Karpas-422 (cell line): ENCODE measurements at places on chromosomes 12 and 14. TPM values are rescaled to one million over a fixed set of nuclear protein-coding genes. Genes with fewer than 3 reads are reported as not detected.
A peak's percentile ranks its signal among the peaks of the same experiment; 100 is the strongest.

DNA sequence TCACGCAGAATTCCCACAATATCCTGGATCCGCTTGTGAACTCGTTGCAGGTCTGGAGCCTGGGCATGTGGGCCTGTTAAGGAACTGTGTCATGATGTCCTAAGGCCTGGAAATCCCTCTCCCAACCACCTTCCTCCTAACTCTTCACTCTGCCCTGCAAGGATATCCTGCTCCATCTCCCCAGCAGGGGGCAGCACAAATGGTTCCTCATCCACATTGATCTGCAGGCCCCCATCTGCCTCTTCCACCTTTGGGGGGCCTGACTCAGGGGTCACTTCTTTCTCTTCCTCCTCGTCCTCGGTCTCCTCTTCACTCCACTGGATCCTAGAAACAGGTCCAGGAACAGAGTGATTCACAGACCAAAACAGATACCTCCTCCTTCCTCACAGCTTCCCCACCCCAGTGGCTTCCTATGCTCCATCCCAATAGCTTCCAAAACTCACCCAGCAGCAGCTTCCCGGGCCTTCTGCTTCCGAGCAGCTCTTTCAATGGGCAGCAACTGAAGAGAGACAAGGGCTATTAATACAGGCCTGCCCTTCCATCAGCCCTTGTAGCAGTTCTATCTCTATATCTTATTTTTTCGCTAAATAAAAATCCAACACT, 4.5 kb downstream of the NOP2 start:
- H3K27me3 ChIP-seq = no peaks in the 10 kb centered on the region
- H3K27ac ChIP-seq = no peak overlapping the region

GRCh38 chr12:112234303-112234702, 108.9 kb downstream of the TRAFD1 start:
- H3K27ac ChIP-seq = no peak overlapping the region
- H3K27me3 ChIP-seq = no peaks in the 10 kb centered on the region
- H3K36me3 ChIP-seq = no peaks in the 10 kb centered on the region; the same call in 1 of the 2 replicates
- no peak for DNase-seq

DNA sequence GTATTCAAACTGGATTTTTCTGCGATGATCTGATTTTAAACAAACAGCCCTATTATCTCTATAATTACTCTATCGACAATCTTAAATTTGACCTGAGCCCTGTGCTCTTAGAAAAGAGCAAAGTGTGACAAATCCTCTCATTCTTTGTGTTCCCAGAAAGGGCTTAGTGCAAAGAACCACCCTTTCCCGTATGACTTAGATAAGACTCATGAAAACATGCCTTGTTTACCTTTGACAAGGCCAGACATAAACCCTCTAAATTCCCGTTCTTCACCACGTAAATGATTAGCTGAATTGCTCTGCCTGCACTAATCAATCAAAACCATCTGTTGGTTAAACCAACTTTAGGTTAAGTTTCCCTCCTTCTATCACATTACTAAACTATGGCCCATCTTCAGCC, 285.7 kb upstream of the SEL1L start:
- H3K4me3 ChIP-seq = no peak overlapping the region
- H3K27ac ChIP-seq = no peak overlapping the region
- no peaks in the 10 kb centered on the region for H3K4me1 ChIP-seq
- no peak for DNase-seq

- H3K36me3 ChIP-seq = no peaks in the 10 kb centered on the region
- no peaks in the 10 kb centered on the region for H3K4me1 ChIP-seq
- H3K4me3 ChIP-seq = no peak overlapping the region
- no peak for DNase-seq
Observed at GRCh38 chr12:111238075-111238734, 130.7 kb downstream of the PHETA1 start.

- no peaks in the 10 kb centered on the region for H3K27me3 ChIP-seq
- no peak overlapping the region for H3K27ac ChIP-seq
- H3K4me1 ChIP-seq = no peaks in the 10 kb centered on the region
- peak; percentile 49 for DNase-seq
- no peak overlapping the region for H3K4me3 ChIP-seq
- H3K36me3 ChIP-seq = no peaks in the 10 kb centered on the region
Observed at GRCh38 chr12:46131732-46132469, 136.9 kb downstream of the SLC38A1 start.

GRCh38 chr12:64612843-64613242, 2.5 kb downstream of the RASSF3 start:
- no peaks in the 10 kb centered on the region for H3K27me3 ChIP-seq
- H3K4me1 ChIP-seq = peaks cover 75% of the 10 kb centered on the region
- H3K4me3 ChIP-seq = peak overlapping the region; percentile 99
- peaks cover 22% of the 10 kb centered on the region; the same call in 1 of the 2 replicates for H3K36me3 ChIP-seq
- peak overlapping the region; percentile 84 for H3K27ac ChIP-seq

The KRT72 gene
- total RNA-seq = not detected in 2 replicates

The PFKM gene
- total RNA-seq = 71.4 and 96.7 TPM in 2 replicates

The GALNT9 gene
- total RNA-seq = not detected in 2 replicates

The SLC8A3 gene
- not detected in 2 replicates for total RNA-seq

The SELPLG gene
- 0.97 and 2.5 TPM in 2 replicates for total RNA-seq

The OR6C2 gene
- total RNA-seq = not detected in 2 replicates
